NCI-H1417 treated with DMSO at 0.1 percent for 48 hours (cell line): ENCODE measurements at places on chromosomes 16 and 17.

DNA sequence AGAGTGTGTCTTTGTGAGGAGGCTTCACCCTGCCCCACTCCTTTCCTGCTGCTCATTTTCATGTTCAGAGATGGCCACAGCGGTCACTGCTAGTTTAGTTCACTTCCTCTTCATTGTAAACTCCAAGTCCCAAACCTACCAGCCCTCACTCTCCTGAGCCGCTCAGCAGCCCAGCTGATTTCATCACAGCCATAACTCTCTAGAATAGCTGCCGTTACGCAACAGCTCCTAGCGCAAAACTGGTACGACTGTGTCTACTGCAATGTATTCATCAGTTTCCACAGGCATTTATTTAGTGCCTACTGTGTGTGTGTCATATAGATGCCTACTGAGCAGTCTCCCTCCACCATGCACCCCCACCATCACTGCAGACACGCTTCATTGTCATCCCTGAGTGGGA, 233.5 kb upstream of the RPL38 start:
- no peak for DNase-seq

DNA sequence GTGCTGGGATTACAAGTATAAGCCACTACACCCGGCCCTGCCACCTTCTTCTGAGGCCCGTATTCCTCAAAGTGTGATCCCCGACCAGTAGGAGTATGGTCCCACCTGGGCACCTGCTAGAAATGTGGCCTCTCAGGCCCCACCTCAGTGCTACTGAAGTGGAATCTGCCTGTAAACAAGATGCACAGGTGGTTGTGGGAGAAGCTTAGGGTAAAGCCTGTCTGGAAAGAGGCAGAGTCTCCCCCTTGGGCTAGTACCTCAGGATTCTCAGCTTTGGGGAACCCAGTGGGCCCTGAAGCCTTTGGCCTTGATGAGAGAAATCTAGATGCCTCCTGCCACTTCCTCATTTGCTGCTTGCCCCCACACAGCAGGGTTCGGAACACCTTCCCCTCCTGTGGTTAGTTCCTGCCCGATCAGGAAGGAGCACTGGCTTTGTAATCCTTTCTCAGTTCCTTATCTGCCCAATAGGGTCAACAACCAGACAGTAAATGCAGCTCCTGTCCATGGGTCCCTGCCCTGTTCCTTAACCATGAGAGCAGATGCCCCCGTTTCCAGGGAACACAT, 25.2 kb downstream of the TK2 start:
- DNase-seq: no peak

DNA sequence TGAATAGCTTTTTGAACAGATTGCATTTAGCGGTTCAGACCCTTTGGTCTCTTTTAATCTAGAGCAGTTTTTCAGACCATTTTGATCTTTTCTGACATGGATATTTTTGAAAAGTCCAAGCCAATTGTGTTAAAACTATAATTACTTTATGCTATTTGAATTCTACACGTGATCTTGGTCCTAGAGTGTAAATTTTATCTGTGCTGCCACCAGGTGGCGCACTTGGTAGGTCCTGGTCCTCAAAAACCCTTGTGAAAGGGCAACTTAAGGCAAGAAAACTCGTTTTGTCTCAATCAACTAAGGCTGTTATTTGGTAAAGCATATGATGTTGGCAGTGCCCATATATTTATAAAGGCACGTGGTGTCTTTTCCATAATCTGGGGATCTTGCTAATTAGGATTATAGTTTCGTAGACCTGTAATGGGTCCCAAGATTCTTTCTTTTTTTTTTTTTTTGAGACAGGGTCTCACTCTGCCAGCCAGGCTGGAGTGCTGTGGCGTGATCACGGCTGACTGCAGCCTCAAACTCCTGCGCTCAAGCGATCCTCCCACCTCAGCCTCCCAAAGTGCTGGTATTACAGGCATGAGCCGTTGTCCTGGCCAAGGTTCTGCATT, 43.9 kb upstream of the TEX2 start:
- DNase-seq: no peak

- no peak for DNase-seq
These were observed 51.3 kb downstream of the SCNN1B start for GRCh38 chr16:23353440-23353839.

DNA sequence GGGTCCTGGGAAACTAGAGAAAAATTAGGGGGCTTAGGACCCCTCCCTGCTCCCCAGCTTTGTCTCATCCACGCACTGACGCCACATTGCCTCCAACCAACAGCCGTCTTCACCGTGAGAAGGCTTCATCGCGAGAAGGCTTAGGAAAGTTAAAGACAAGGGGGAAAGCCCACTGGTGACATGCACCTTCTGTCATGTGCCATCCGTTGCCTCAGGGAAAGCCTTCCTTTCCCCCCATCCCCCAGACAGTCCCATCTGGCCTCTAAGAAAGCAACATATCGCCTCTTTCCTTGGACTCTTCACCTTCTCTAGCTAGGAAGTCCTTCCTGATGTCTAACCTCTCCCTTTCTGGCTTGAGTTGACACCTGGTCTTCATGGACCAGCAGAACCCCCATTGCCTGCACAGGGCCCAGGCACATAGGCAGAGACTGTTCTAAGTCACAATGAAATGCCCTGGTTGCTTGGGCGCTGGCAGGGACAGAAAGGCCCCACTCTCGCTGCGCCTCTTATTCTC, 2.1 kb downstream of the FOXN1 start:
- DNase-seq: no peak

DNA sequence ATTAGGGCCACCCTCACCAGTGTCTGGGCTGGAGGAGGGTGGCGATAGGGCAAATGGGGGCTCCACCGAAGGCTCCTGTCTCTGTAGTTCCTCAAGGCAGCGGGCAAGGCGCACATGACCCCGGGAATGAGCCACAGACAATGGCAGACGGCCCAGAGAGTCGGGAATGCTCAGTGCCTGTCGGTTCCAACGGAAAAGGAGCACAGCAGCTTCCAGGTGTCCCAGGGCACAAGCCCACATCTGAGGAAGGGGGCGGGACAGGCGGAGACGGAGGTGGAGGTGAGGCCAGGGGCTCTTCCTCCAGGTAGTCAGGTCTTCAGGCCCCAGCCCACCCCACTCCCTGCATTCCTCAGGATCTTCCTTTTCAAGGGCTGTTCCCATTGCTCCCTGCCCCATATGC, 5.1 kb upstream of the SPAG7 start:
- no peak for DNase-seq

DNA sequence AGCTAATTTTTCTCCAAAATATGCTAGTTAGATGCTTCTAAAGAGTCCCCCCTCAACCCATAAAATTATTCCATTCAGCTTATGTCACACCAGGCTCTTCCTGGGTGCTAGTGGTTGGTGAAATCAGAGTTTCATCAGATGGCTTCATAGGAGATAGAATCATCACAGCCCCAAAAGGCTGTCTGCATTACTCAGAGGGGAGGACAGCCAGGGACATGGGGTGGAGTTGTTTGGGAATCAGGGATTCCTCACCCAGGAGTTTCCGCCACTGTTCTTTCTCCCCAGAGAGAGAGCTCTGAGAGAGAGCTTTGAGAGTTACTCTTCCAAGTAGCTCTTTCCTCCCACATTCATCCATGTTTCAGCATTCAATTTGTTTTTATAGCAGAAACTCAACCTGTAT, 288 bp upstream of the KRT34 start:
- no peak for DNase-seq

- peak; percentile 54 for DNase-seq
These were observed 29.3 kb downstream of the TLE7 start for GRCh38 chr16:71412270-71413160.
